ENCODE measurements at places on chromosomes 2 and 18.

- no peak for DNase-seq
Measured at GRCh38 chr2:45289997-45290709, 280.9 kb upstream of the SIX2 start.

DNA sequence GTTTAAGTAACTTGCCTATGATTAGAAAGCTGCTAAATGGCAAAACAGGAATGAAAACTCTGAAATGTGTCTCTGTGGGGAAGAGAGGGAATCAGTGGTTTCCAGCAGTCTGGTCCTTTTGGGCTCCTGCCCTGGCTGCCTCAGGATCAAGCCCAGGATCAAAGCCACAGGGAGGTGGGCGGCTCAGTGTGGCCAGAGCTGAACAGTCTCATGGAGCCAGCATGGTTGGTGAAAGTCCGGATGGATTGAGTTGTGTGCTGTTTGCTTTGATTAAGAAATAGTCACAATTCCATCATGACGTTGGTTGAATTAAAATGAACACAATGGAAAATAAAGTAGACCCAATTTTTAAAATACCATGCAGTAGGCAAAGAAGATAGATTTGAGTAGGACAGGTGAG lies 344.2 kb downstream of the LPIN1 start:
- no peak for DNase-seq

DNA sequence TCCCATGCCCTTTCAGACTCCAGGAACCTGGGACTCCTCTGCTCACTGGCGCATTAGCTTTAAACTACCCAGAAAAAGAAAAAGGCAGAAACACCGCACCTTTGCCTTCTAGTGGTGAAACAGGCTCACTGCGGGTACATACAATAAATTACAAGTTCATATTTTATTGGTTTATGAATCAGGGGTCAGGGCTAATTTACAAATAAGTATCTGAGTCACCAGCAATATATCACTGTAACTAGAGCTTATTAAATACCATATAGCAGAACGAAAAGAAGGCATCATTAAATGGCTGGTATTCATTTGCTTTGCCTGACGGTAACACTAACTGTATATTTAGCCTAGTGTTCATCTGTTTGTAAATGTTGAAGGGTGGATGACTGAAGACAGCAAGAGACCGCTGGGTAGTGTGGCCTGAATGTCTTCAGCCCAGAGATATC lies 26.9 kb upstream of the DTNB start:
- peak; percentile 17 for DNase-seq

DNA sequence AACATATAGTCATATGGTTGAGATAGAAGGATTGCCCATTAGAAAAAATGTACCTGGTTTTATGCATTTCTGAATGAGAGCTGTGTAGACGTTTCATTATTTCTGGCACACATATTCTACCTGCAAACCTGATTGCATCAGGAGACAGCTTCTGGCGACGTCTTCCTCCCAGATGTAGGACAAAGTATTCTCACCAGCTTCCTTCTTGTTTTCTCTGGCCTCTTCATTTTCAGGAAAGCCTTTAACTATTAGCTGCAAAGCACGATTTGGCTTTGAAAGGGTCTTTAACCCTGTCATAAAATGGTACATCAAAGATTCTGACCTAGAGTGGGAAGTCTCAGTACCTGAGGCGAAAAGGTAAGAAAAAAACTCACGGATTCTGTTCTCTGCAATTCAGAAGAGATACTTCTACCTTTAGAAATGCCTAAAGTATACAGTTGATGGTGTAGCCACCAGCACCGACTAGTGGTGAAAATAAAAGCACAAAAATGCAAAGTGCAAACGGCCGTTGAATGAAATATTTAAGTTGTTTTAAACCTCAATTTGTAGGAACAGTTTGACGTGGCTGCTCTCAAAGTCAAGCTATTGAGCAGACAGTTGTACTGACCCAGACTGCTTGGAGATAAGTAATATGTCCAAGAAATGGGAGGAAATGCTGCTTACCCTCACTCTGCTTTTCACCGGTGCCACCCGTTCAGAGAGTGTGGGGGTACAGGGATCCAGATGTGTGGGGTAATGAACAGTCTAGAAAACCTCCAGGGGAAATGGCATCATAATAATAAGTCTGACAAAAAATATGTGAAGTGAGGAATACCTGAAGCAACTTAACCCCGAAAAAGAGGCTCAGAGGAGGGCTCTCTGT lies 20.2 kb downstream of the IL18RAP start:
- DNase-seq = peak; percentile 15

- no peak for DNase-seq
Measured at GRCh38 chr2:38244301-38244700, 132.8 kb downstream of the ATL2 start.

DNA sequence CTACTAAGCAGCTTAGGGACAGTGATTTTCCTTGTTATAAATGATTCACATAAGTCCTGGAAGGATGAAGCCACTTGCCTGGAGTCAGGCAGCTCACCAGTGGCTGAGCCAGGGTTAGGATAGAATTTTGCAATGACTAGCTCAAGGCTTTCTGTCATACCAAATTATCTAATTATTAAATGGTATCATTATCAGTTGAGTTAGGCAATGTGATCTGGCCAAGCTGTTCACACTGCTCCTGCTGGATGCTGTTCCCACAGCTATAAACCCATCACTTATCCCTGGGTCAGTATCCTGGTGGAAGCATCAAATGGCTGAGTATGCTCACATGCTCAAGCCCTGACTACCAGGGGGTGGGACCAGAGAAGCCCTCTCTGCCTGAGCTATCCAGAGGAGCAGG lies 235.2 kb downstream of the MTX2 start:
- no peak for DNase-seq

DNA sequence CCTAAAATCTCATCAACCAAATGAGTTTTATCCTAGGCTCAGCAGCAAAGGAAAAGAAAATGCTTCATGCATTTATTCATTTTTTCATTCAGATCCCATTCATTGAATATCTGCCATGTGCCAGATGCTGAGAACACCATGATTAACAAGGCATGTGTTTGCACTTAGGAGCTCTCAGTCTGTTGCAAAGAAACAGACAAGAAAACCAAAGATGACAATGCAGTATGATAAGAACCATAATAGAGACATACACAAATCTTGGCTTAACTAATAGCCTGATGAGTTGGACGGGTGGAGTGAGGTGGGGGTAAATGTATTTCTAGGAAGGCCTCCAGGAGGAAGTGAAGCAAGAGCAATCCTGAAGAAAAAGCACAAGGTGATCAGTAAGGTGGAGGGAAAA lies 177.8 kb upstream of the SCN7A start:
- no peak for DNase-seq

- no peak for DNase-seq
Measured at GRCh38 chr2:54261537-54261936, 5.5 kb upstream of the TSPYL6 start.

DNA sequence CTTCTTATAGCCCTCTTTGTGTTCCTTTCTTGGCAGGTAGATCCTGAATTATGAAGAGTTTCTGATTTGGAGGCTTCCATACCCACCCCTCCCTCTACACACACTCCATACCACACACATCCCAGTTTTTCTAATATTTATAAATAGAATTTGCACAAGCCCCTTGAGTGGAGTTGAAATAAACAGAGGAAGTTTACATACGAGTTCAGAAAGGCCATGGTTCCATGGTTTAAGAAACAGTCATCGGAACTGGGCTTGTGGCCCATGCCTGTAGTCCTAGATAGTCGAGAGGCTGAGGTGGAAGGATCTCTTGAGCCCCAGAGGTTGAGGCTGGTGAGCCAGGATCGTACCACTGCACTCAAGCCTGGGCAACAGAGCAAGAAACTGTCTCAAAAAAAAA lies 62.7 kb upstream of the TANC1 start:
- no peak for DNase-seq

GRCh38 chr2:175852879-175853615 lies 149.0 kb downstream of the LNPK start:
- DNase-seq = no peak

DNA sequence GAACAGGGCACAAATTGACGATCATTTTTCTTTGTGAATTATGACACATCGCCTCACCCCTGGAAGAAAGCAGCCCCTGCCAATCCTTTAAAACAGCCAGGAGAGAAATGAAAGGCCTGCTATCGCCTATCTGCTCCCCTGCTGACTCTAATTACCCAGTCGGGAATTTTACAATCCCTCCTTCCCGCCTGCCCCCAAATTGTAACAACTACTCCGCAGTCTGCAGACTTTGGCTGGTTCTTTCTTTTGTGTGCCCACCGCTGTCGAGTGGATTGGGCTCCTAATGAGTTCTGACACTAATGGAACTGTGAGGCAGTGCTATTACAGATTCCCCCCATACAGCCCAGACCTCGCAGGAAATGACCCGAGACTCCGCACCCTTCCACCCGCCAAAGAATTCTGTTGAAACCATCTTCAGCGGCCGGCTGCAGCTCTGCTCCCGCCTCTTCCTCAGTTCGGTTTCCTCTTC lies 281.2 kb upstream of the PARD3B start:
- no peak for DNase-seq

DNA sequence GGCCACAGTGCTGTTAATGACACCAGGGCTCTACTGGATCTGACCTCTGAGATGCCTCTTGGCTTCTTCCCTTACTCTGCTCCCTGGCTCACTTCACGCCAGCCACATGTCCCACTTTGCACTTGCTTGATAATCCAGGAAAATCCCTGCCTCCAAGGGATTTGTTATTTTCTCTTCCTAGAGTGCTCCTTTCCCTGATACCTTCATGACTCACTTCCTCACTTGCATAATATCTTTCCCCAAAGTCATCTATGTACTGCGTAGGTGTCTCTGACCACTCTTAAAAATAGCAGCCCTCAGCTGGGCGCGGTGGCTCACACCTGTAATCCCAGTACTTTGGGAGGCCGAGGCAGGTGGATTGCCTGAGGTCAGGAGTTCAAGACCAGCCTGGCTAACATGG lies 572.3 kb downstream of the PLCL1 start:
- DNase-seq = no peak

DNA sequence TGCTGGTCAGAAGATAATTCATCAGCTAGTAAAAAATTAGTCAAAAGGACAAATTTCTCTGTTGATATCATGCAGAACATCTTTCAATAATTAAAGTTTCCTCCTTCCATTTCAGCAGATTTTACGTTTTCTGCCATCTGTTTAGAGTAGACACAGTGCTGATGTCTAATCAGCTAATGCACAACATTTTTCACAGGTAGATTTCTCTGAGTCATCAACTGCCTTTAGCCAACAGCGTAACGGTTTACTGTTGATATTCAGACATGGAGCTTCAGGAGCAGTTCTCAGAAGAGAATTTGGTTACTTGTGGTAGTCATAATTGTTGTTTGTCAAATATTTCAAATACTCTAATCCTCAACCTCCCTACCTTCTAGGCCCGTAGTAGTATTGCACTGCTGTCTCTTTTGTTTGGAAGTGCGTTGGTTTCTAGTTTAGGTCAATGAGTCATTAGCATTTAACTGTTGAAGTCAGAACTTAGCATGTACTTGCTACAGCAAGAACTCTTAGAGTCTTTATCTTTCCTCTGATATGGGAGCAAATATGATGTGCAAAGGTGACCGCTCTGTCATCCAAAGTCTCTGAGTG lies 86.8 kb upstream of the TFPI start:
- DNase-seq = no peak

DNA sequence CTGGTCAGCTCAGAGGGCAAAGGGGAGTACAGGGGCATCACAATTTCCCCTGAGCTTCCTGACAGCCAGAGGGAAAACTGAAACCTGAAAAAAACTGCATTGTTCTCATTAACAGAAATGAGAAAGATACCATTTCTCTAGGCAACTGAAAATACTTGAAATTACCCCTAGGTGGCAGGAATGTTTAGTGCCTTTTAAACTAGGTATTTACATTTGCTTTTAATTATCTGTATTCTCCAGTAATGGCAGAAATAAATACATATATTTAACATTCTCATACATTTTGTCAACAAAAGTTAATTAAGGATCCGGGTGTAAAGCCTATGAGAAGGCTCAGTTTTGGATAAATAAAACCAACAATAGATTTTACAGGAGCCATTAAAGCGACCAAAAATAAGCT lies 34.5 kb downstream of the RPL31 start:
- DNase-seq = no peak

GRCh38 chr2:31558401-31559295 lies 22.1 kb downstream of the SRD5A2 start:
- DNase-seq = no peak

- DNase-seq = no peak
Measured at GRCh38 chr2:152097801-152098495, 896 bp downstream of the CACNB4 start.

DNA sequence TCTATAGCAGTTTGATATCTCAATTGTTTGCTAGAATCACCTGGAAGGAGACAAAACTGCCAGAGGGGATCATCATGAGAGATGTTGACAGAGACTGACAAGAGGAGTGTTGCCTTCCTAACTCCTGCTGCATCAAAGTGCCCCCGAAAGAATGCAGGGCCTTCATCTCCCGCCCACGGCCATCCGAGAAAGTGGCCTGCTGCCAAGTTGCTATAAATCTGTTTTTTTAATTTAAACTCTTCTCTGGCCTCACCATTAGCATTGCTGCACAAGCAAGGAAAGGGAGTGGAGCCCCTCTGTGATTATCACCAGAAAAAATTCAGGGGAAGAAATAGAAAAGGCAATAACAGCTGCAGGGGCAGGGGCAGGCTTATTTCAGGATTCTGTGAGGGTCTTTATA lies 238.1 kb upstream of the EPHA4 start:
- no peak for DNase-seq

- DNase-seq = no peak
Measured at GRCh38 chr2:204664708-204665121, 119.4 kb downstream of the PARD3B start.

GRCh38 chr2:126895336-126895735 lies 3.4 kb upstream of the TEX51 start:
- DNase-seq = no peak

DNA sequence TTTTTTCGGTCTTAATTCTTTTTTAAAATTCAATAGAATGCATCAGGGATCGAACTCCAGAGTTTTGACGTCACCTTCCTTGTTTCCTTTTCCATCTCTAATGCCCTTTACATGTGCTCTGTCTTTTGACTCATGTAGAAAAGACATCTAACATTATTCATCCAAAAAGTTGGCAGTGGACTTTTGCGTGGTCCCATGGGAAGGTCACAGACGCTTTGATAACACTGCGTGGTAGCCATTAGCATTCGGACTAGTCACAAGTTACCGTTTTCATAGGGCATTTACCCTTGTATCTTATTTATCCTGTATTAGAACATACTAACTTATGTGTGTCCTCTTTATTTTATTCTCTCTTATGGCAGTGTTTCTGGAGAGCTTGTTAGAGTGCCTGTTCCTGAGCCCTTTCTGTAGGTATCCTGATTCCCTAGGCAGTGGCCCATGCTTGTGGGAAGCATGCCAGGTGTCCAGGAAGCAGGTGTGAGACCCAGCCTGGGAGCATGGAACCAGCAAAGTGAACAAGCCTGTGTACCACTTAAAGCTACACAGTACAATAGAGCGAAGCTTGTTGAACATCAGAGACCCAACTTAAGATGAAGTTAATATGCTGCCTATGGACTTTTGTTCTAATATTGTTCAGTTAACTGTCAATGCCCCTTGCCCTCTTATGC lies 73.6 kb upstream of the RBM44 start:
- DNase-seq = no peak
